ENCODE measurements at places on chromosomes 16 and 17. TPM values are rescaled to one million over a fixed set of nuclear protein-coding genes. Genes with fewer than 3 reads are reported as not detected.

Gene GP1BA
- total RNA-seq: not detected

DNA sequence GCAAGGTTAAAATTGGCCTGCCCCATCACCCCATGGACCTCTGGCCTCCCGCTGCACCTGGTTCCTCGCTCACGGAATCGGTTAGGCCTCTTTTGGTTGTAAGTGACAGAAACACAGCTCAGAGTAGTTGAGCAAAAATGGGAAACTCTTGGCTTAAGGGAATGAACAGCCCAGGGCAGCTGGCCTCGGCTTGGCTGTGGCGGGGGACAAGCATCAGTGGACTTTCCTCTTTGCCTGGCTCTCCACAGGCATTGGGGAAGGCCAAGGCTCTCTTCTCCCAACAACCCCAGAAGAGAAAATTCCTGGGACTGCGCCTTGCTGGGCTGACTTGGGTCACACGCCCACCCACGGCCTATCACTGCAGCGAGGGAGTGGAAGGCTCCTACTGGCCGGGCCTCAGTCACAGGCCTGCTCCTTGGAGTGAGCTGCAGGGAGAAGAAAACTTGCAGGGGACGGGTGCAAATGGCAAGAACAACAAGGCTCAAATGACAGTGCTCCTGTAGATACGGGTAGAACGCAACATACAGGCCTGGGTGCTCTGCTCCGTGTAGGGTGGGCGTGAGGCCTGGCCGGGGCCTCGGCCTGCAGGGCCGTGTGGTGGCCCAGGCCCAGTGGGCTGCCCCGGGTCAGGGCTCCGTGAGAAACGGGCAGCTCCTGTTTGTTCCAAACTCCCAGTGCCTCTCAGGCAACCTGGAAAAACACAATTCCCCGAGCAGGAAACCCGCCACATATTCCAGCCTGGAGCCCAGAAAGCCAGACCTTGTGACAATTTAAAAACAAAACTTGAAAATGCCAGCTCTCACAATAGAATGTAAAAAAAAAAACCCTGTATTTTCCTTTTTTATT is 25.0 kb upstream of the ATP2A3 start:
- H3K27me3 ChIP-seq: no peaks in the 10 kb centered on the region
- no peak overlapping the region for H3K4me3 ChIP-seq
- no peak for DNase-seq
- H3K27ac ChIP-seq: no peak overlapping the region

DNA sequence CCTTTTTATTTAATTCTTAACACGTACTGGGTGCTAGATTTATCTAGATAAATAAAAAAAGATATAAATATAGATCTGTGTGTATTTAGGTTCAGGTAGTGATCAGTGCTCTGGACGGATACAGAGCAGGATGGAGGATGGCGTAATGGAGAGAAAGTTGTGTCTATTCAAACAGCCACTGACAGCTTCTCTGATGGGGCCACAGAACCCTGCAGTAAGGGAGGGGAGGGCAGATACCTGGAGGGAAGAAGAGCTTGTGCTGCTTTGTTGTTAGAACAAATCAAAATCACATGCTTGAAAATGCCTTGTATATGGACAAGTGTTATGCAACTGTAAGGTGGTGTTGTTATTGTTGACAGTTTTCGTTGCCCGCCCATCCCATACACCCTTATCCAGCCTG is 170.2 kb downstream of the UTP18 start:
- H3K4me3 ChIP-seq: no peak overlapping the region
- no peak for DNase-seq
- H3K36me3 ChIP-seq: no peaks in the 10 kb centered on the region
- no peaks in the 10 kb centered on the region for H3K4me1 ChIP-seq
- H3K27me3 ChIP-seq: peaks cover 6% of the 10 kb centered on the region

DNA sequence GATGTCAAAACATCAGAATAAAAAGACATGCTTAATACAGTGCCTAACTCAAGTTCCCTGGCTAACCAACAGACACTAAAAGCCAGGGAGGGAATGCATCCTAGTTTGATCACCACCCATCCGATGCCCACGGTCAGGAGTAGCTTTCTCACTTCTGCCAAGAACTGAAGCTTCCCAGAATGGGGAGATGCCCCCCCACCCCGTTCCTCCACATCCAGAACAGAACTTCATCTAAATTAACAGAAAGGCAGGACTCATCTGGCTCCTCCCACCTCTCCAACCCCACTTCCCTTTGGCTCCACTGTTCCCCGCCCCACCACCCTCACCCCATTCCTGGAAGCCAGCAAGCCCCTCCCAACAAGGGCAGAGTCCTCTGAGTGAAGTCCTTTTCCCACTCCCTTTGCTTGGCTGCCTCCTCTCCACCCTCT is 33.7 kb downstream of the GDE1 start:
- H3K27me3 ChIP-seq: no peaks in the 10 kb centered on the region
- H3K4me1 ChIP-seq: no peaks in the 10 kb centered on the region

Gene CTRL
- total RNA-seq: 1.6 TPM

Gene TP53TG3
- not detected for total RNA-seq

DNA sequence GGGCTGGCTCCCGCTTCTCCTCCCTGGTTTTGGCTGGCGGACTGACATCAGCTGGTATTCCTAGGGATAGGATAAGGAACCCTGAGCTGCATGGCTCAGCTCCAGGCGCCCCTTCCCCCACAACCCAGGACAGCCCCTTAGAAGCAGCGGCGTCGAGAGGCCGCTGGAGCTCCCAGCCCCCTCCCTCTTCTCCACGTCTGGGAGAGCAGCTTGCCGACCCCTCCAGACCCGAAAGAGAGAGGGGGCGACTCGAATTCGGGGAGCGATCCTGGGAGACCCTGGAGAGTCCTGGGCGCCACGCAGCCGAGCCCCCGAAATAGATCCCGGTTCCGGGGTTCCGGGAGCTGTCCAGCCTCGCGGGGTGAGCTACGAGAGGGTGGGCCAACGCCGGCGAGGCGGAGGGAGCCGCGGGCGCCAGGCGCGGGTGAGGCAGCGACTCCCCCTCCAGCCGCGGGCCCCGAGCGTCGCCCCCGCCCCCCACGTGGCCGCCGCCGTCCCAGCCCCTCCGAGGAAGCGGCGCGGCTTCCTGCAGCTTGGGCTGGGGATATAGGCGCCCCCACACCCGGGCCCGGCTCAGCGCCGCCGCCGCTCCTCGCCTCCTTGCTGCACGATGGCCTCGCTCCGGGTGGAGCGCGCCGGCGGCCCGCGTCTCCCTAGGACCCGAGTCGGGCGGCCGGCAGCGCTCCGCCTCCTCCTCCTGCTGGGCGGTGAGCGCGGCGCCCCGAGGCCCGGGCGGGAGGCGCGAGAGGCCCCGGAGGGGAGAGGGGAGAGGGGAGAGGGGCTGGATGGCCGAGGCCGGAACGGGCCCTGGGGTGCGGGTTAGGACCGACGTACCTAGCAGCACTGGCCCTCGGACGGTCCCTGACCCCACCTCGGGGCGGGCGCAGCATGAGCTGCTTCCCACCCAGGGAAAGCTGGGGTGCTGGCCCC is at the start of gene RAMP2:
TSS of gene RAMP2 (plus strand) at position 576 of the 930 bp plus-strand sequence. CDS start at position 611, 35 bp downstream.
- H3K4me3 ChIP-seq: peak within 1 kb of the TSS; percentile 49
- no peaks in the 10 kb centered on the region for H3K27me3 ChIP-seq
- no peaks in the 10 kb centered on the region for H3K4me1 ChIP-seq
- no peak within 1 kb of the TSS for H3K27ac ChIP-seq

Gene USP31
- 6.7 TPM for total RNA-seq

GRCh38 chr17:50074227-50074626 is 18.3 kb downstream of the ITGA3 start:
- H3K4me3 ChIP-seq: no peak overlapping the region
- DNase-seq: no peak
- no peaks in the 10 kb centered on the region for H3K27me3 ChIP-seq
- peaks cover 96% of the 10 kb centered on the region for H3K36me3 ChIP-seq
- H3K27ac ChIP-seq: no peak overlapping the region
- H3K4me1 ChIP-seq: no peaks in the 10 kb centered on the region

GRCh38 chr17:32323046-32323445 is 18.9 kb downstream of the C17orf75 start:
- no peaks in the 10 kb centered on the region for H3K36me3 ChIP-seq
- DNase-seq: no peak
- no peak overlapping the region for H3K4me3 ChIP-seq
- H3K27me3 ChIP-seq: no peaks in the 10 kb centered on the region
- no peak overlapping the region for H3K27ac ChIP-seq

DNA sequence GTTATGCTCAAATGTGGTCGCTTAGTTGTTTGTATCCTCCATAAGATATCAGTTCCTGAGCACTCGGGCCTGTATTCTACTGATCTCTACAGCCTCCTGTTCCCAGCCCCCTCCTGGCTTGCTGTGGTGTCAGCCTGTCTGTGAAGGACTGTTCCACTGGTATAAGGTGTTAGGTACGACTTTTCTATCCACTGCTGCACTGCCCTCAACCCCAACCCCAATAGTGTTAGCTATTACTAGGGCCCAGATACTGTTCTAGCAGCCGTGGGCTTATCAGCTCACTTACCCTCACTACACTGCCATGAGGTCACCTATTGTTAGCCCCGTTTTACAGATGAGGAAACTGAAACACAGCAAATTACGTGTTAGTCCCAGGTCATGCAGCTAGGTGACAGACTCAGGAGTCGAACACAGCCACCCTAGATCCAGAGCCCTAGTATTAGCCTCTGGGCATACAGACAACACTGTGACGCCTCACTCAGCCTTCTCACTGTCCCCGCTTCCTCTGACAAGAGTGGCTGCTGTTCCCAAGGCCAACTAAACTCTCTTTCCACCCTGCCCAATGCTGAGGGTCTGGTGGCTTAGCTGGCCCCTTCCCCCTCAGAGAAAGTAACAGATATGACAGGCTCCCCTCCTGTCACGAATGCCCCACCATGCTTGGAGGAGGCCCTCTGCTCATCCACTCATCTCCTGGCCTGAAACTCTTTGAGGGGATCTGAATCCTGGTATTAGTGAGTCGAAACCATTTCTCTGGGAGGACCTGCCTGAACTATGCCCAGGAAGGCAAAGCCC is 25.6 kb upstream of the ZNF652 start:
- H3K36me3 ChIP-seq: no peaks in the 10 kb centered on the region
- no peak for DNase-seq
- no peak overlapping the region for H3K4me3 ChIP-seq
- H3K27me3 ChIP-seq: no peaks in the 10 kb centered on the region
- H3K27ac ChIP-seq: no peak overlapping the region
- peaks cover 18% of the 10 kb centered on the region for H3K4me1 ChIP-seq

DNA sequence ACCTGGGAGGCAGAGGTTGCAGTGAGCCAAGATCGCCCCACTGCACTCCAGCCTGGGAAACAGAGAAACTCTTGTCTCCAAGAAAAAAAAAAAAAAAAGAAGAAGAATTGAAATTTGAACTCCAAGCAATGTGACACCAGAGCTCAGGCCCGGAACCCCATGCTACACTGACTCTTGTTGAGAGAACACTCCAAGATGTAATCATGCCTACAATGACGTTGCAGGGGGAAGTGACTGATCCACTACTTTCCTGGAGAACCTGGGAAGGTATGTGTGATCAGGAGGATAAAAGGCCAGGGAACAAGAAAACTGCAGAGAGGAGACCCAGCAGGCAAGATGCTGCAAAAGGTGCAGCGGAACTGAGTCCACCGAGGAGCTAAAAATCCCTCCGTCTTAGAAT is 57.9 kb downstream of the ADCY9 start:
- H3K27me3 ChIP-seq: no peaks in the 10 kb centered on the region
- no peaks in the 10 kb centered on the region for H3K36me3 ChIP-seq
- peak; percentile 3 for DNase-seq
- H3K4me3 ChIP-seq: no peak overlapping the region
- no peak overlapping the region for H3K27ac ChIP-seq
- peaks cover 7% of the 10 kb centered on the region for H3K4me1 ChIP-seq

Gene CD19
- total RNA-seq: not detected

DNA sequence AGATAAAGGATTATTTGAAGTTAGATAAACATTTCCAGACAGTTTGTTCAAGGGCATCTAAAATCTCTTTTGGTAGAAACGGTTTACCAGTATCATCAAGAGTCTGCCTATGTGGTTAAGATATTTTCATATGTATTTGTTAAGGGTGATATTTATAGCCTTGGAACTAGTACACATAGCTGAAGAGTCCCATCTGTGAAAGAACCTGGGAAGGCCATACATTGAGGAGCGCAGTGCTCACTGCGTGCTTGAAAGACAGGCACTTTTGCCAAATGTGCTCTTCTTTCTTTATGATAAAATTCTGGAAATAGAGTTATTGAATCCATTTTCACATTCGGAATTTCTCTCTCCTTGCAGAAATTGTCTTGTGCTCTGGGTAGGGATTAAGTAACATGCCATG is 7.7 kb downstream of the IGSF6 start:
- H3K27ac ChIP-seq: no peak overlapping the region
- peaks cover 2% of the 10 kb centered on the region for H3K36me3 ChIP-seq
- H3K4me1 ChIP-seq: no peaks in the 10 kb centered on the region

Gene RIPOR1
- 30.8 TPM for total RNA-seq

GRCh38 chr17:79183293-79184158 is 108.9 kb downstream of the ENGASE start:
- no peak for DNase-seq
- no peak overlapping the region for H3K27ac ChIP-seq
- peaks cover 95% of the 10 kb centered on the region for H3K27me3 ChIP-seq
- no peak overlapping the region for H3K4me3 ChIP-seq

DNA sequence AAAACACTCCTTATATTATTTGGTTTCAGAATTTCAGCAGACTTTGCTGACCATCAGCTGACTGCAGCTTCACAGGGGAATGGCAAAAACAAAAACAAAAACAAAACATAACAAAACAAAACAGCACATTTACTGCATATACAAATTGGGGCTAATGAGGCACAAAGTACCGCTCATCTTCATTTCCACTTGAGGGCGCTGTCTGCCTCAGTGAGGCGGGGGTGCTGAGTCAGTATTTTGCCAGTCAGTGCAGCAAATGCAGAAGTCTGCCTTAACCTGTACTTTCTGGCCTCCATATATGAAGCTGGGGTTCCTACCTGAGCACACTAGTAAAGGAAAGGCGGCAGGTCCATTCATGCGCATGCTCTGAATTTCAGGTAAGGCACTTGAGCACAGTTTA is 13.5 kb upstream of the DYNLRB2 start:
- 0 out of 2 replicates have a peak, but pooled peaks cover 4% of the 10 kb centered on the region for H3K4me1 ChIP-seq
- no peak overlapping the region for H3K27ac ChIP-seq
- H3K27me3 ChIP-seq: no peaks in the 10 kb centered on the region
- H3K4me3 ChIP-seq: no peak overlapping the region

- no peaks in the 10 kb centered on the region for H3K27me3 ChIP-seq
- DNase-seq: no peak
- no peaks in the 10 kb centered on the region for H3K36me3 ChIP-seq
- H3K4me1 ChIP-seq: no peaks in the 10 kb centered on the region
Measured at GRCh38 chr16:27701381-27701780, 151.4 kb downstream of the KATNIP start.

Gene CWC25
- 15.0 TPM for total RNA-seq

Data from PC-3 (cell line).